ENCODE measurements at places on chromosomes 7 and 10.

DNA sequence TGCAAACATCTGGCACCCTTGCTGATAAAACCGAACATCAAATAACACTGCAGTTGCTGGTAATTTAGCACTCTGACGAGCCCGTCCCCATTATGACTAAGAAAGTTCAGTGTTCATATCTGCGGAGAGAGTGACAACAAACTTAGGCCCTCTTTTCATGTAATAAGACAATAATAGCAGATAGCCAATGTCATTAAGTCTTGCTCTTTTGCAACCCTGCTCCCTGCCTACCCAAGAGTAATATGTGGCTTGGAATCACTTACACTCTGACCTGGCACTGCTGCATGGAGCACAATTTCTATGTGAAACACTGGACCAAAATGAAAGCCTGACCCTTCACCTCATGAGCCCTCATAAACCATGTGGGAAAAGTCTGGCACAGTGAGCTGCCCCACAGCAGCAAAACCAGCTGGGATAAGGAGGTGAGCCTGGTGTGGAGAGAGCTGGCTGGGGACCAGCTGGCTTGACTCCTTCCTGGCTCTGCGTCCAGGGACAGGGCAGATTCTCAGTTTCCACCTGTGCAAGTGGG, 86.5 kb downstream of the HIPK2 start:
- peak; percentile 28 for DNase-seq

DNA sequence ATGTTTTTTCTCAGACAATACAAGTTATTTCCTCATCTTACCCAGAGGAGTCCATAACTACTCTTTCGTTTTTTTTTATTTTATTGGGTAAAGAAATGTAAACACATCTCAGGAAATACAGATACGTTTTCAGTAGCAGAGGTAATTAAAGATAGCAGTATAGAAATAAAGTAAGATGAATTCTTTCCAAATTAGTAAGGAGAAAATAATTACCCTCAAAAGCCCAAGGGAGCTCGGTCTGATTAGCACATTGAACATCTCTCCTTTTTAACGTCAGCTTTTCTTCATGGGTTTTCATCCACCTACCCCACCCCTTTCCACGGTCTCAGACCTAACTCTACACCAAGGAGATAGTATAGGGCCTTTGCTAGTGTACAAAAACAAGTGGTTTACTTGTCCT, 294.2 kb downstream of the GRID1 start:
- no peak for DNase-seq

- DNase-seq = peak; percentile 28
Observed at GRCh38 chr10:113616244-113617074, 47.4 kb downstream of the NRAP start.

GRCh38 chr7:70805360-70805759, 326.6 kb upstream of the GALNT17 start:
- no peak for DNase-seq

- no peak for DNase-seq
Observed at GRCh38 chr7:104795086-104795485, 218.9 kb upstream of the KMT2E start.

Measured in hepatocyte (in vitro differentiated cells).